Thyroid gland (tissue), 4 donors: ENCODE measurements at places on chromosomes 7 and 10.

DNA sequence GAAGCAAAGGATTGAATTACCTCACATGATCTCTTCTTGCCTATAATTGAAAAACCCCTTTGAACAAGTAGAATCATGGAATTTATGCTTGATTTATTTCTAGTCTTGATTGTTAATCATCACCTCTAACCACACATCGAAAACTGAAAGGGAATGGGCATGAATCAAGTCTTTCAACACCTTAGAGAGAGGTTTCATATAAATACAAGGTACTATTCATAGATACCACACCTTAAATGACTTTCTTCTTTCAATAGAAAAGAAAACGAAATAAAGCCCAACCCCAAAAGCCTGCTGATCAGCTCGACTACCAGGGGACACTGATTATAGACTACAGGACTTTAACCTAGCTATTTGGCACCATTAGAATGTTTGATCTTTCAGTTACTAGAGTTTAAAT lies 128.6 kb upstream of the PTPRZ1 start:
- DNase-seq: no peak

- no peak for DNase-seq
Measured at GRCh38 chr10:114282526-114282925, 43.5 kb downstream of the VWA2 start.

DNA sequence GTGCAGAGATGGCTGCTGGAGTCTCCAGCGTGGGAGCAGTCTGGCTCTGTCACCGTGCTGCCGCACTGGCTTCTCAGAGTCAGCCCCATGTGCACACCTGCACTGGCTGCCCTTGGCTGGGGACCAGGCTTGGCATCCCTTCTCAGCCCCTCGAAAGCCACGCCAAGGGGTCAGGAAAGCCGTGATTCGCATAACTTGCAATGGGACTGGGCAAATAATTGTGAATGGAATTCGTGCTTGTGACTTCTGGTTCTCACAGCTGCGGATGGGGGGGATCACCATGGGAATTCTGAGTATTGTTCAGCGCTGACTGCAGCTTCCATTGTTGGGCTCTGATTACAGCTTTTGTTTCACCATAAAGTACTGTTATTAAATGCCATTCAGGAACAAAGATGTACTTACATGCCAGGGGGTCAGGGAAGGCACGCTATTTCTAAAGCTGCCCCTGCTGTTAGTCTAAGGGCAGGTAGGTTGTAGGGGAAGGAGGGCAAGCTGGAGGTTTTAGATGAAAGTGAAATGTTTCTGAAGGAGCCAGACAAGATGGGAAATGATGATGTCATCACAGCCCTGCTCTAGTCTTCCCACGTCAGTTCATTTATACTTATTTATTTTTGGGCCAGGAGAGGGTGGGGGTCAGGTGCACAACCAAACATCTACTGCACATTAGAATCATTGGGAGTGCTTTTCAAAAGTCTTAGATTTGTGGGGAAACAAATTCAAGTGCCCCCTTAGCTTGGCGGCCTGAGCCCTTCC lies 5.8 kb upstream of the PLEKHA1 start:
- DNase-seq: no peak

- no peak for DNase-seq
Measured at GRCh38 chr10:6729861-6730344, 149.8 kb upstream of the PRKCQ start.

DNA sequence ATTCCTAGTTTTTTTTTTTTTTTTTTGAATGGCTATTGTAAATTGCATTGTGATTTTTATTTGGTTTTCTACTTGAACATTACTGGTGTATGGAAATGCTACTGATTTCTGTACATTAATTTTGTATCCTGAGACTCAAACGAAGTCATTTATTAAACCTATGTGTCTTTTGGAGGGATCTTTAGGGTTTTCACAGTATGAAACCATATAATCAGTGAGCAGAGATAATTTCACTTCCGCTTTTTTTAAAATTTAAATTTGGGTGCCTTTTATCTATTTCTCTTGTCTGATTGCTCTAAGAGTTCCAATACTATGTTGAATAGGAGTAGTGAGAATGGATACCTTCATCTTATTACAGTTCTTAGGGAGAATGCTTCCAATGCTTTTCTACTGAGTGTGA lies 102.7 kb downstream of the ZWINT start:
- DNase-seq: no peak

GRCh38 chr10:79143879-79144278 lies 75.1 kb downstream of the ZMIZ1 start:
- no peak for DNase-seq

DNA sequence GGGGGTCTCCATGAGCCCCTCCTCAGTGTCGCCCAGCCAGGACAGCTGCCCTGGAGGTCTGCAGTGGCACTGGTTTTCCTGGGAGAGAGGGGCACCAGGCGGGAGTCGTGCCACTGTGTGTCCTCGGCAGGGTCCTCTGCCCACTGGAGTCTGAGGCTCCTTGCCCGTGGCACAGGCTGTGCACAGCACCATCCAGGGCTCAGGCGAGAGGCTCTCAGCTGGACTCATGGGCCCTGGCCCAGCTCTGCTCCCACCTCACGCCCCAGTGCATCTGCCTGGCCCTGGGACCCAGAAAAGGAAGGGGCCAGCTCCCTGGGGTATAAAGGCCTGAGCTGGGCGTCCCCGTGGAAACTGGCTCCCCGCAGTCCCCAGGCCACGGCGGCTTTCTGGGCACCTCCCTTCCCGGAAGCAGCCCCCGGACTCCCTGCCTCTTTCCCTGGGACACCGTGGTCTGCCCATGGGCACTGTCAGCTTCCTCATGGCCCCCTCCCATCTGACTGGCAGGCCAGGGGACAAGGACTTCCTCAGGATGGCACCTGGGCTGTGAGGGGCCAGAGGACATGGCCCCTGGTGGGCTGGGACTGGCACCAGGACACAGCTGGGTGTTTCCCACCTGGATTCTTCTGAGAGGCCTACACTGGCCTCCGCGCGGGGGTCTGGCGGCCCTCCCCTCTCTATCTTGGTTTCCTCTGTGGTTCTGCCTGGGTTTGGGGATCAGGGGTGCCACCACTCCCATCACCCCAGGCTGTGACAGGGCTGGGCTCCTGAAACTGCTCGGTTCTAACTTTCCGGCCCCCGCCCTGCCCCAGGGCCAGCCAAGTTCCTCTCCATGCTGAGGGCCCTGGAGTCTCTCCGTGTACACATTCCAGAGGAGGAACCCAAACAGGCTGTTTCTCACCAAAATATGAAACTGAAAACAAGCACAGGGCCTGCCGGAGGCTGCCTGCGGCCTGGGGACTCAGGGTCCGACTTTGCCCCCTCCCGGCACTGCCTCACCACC lies 5.5 kb downstream of the FOXL3 start:
- no peak for DNase-seq

DNA sequence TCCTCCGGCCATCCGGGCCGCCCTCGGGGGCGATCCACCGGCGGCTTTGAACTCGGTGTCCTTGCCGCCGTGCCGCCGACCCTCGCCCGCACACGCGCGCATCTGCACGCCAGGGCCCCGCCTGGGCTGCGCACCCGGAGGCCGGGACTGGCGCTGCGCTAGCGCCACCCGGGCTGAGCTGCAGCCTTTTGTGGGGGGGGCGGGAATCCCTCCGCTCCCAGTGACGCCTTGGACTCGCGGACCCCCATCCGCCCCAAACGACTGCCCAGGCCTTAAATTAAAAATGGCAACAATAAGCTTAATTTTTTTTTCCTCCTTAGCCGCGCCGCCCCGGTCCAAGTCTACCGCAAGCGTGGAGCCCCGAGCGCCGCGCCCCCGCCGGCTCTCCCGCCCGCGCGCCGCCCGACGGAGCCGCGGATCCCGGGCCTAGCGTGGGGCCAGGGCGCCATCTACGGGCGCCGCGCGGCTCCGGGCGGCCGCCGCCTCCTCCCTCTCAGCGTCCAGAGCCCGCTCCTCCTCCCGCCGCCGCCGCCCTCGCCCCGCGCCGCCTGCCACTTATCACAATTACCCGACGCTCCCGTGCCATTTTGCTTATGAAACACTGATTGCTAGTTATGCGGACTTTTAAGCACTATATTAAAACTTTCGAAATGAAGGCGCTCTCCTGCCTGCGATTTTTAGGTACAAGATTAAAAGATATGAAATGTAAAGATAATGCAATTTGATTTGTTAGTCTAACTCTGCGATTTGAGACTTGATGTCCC lies 7.5 kb upstream of the EBF3 start:
- peak; percentile 46 for DNase-seq

GRCh38 chr7:14807507-14807906 lies 95.0 kb downstream of the DGKB start:
- no peak for DNase-seq

DNA sequence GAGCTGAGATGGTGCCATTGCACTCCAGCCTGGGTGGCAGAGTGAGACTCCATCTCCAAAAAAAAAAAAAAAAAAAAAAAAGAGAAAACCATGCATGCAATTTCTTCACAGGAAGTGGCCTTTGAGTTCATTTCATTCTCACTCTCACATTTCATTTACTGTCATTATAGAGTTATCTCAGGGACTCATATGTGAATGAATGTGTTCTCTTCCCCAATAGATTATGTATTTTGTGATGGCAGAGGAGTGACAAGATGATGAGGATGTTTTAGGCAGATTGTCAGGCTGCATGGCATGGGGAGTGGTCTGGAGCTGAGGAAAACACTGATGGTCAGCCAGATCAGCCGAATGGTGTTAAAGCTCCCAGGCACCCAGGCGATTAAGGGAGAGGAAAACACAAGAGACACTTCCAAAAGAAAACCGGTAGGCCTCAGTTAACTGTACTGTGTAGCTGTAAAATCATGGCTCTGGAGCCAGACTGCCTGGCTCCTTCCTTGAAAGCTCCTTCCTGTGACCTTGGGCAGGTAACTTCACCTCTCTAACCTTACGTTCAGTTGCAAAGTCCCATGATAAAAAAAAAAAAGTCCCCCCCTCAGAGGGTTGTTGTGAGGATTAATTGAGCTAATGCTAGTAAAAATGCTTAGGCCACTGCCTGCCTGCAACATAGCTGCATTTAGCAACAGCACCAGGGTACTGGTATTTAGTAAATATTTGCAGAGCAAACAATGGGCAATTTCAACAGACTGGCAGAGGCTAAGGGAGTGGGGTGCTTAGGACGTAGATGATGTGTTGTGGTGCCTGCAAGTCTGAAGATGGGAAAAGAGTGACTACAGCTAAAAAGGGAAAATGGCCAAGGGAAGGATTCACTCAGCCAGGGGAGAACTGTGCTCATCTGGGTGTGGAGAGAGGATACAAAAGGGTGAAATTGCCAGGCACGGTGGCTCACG lies 6.9 kb downstream of the FRAT2 start:
- no peak for DNase-seq
